Stimulated activated memory B cell treated with anti-CD40 and anti-IgM and Interleukin-4, amounts not matched to agents 10 μg/mL and 1 μg/mL and 100 μg/mL, for 72 hours (primary cell): ENCODE measurements at places on chromosomes 3 and 15.
A peak's percentile ranks its signal among the peaks of the same experiment; 100 is the strongest.

DNA sequence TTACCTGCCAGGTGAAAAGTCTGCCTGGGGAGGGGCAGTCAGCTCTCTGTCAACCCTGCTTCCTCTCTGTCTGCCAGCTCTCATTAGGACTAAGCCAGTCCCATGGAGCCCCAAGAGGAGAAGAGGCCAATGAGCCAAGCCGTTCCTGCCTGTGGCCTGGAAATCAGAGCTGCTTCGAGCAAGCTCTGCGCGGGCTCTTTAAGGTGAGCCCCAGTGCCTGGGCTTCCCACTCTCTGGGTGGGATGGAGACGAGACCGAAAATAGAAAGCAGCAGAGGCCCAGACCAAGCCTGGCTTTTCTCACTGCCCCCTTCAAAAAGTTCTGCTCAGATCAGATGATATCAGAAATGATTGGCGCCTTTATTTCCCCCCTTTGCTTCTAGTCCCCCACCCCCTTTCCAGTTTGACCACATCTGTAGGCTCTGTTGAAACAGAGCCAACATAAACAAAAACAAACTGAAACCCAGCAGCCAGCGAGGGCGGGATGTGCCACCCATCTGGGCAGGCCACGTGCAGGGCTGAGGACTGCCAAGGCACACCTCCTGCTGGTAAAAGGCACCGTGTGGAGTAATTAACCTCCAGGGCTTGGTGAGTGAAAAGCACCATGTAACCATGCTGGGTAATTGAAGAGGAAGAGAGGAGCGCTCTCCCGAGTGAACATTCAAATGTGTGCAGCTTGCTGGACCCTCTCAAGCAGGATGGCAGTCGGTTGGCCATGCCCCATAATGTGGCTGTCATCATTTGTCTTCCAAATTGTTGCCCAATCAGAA lies 471.0 kb upstream of the PROK2 start:
- peak; percentile 52 for ATAC-seq

DNA sequence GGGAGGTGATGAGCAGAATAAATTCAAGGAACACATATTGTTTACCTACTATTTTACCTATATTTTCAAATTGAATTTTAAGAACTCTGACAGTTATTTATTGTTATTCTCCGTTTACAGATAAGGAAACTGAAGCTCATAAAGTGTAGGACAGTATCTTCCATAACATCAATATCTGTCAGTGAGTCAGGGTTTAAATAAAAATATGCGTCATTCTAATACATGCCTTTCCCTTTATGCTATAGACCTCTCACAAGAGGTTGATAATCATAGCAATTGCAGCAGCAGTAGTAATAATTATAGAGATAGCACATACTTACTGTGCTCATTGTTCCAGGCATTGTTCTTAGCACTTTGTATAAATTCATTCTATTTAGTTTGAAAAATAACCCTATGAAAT lies 101.1 kb downstream of the EPHA6 start:
- no peak for ATAC-seq

DNA sequence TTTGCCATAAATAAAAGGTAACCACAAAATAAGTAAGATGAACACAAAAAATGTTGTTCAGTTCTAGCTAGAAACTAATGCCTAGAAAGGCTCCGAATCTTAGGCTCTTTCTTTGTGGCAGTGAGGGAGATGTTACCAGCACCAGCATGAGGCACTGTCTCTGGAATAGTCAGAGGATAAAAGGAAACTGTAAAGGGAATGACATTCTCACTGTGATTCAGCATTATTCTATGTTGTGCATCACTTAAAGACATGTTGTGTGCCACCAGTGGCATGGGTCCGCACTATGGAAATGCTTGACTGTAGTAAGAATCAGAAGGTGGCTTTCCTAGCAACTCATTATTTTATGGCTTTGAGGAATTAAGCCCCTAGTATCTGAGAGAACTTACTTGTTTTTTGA lies 70.8 kb downstream of the SEC22A start:
- no peak for ATAC-seq

DNA sequence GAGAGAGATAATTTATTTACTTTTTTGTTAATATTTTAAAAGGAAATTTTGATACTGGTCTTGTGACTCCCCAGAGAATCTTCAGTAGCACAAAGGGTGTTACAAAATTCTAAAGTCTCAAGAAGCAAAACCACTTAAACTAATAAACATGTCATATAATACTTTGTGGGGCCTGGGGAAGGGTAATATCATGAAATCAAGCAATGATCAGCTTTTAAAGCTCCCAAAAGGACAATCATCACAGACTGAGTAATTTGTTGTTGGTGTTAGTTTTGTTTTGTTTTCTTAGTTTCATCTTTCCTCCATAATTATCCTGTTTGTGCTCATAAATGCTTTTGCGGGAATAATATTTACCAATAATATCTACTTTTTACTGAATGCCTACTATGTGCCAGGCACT lies 55.0 kb downstream of the TMEM212 start:
- no peak for ATAC-seq

GRCh38 chr15:85826756-85827515 lies 32.2 kb upstream of the KLHL25 start:
- ATAC-seq = no peak

- peak; percentile 57 for ATAC-seq
Observed at GRCh38 chr15:78374436-78375393, 34.6 kb downstream of the CRABP1 start.
